Stimulated activated CD4-positive, alpha-beta T cell treated with anti-CD3 and anti-CD28 coated beads, Interleukin-1b, Interleukin-23, amount 100 ng/mL, for 1 hour (primary cell): ENCODE measurements at places on chromosomes 11 and 22.
A peak's percentile ranks its signal among the peaks of the same experiment; 100 is the strongest.

GRCh38 chr11:91158297-91158696, 935.4 kb upstream of the CHORDC1 start:
- DNase-seq = no peak

GRCh38 chr22:36455571-36456463, 25.6 kb downstream of the TXN2 start:
- DNase-seq = no peak

GRCh38 chr11:64369440-64370421, 10.8 kb downstream of the RPS6KA4 start:
- no peak for DNase-seq

GRCh38 chr11:115290893-115291292, 213.3 kb downstream of the CADM1 start:
- no peak for DNase-seq

- no peak for DNase-seq
These were observed 37.5 kb upstream of the HEPHL1 start for GRCh38 chr11:93983542-93984195.

DNA sequence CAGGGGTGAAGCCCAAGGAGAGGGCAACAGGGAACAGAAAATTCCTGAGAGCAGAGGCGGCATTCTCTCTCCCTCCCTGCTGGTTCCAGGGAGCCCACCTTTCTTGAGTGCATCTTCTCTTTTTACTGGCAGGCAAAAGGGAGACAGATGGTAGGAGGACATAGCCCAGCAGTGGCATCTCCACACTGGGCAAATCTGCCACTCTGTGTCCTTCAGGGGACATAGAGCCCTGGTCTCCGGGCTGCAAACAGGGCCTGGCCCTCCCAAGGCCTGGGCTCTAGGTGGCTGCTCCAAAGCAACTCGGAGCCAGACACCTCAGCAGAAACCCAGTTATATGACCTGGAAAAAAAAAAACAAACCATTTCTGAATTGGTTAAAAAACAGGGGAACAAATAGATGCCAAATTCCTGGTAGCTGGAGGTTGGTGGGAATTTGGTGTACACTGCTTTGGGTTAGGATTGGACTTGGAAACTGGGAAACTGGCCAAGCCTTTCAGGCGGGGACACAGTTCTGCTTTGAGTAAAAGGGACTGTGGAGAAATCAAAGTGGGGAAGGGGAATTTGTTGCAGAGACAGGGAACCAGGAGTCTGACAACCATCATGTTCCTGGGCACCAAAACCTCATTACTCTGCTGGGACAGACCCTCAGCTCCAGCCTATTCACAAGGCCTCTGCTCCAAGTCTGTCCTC, 23.6 kb upstream of the DKK3 start:
- DNase-seq = no peak

DNA sequence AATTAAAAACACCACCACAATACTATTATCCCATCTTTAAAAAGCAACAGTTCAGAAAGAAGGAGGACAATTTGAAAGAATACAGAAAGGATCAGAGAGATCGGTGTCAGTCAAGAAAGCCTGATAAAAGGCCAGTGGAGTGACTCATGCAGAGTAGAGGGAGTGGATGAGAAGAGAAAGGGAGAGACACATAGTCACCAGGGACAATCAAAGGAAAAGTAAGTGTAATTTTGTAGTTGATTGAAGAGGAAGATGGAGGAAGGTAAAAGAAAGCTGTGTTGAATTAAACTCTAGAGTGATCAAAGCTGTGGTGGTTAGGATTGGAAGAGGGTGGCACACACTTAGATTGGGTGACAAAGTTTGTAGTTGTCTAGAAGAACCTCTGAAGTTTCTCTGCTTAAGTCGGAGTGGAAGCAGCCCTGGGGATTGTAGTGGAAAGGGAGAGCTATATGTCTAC, 14.1 kb downstream of the SPECC1L start:
- no peak for DNase-seq

GRCh38 chr22:42906605-42907348, 49.7 kb upstream of the ARFGAP3 start:
- no peak for DNase-seq

GRCh38 chr22:35409783-35410662, 10.1 kb downstream of the MCM5 start:
- DNase-seq = no peak

DNA sequence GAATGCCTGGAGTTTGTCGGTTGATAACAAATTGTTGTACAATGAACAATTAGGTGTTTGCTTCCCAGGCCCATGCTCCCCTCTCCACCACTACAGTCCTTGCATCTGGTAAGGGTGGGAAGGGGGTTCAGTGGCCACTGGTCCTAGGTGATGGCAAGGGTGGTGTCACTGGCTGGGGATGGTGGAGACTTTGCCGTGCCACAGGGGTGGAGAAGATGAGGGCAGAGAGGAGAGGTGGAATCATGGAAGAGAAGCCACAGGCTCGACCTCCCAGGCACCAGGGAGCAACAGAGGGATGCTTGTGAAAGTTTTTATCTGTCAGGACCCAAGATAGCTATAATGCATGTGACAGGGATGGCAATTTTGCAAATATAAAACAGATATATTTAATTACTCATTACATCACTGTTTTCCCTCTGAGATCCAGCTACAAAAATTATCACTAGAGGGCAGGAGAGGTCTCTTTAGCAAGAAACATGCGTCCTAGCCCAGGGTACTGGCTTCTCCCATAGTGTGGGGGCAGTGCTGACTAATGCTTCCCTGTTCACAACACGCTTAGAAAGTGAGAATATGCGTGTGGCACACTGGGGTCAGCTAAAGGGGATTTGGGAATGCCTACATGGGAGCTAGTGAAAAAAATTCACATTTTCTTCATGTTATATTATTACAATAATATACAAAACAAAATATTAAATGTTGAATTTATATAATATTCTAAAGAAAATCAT, 49.0 kb upstream of the AMPD3 start:
- peak; percentile 9 for DNase-seq

GRCh38 chr11:93537049-93537448, 6.1 kb downstream of the SMCO4 start:
- DNase-seq = no peak

DNA sequence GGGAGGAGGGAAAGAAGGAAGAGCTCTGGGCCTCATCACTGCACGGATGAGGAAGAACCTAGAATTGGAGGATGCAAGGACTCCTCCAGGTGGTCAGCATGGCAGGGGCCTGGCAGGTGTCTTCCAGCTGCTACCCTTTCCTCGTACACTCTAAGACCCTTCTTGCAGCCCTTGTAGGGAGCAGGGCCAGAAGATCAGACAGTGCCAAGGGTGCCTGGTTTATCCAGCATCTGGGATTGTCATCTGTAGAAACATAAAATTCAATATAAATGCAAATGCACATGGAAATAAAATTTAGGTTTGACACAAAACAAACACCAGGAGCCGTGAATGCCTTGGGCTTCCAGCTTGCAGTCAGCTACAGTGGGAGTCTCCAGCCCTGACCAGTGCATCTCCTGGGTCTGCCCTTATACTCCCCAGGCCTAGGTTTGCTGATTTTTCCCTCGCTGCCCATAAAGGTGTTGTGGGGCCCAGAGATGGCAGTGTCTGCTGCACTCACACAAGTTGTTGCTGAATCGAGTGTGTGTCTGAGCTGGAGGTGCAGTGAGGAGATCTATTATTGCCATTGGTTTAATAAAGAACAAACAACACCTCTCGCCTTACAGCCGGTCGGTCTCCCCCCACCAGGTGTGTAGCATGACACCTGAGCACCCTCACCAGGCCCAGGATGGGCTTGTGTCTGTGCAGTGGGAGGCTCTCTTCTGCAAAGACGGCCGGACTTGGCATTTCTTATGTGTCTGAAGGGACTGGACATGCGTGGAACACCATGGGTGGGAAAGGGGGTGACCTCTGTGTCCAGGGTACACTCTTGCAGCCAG, 87.1 kb downstream of the BCR start:
- DNase-seq = no peak

- DNase-seq = no peak
These were observed 24.7 kb upstream of the BAIAP2L2 start for GRCh38 chr22:38135133-38135706.

GRCh38 chr11:134862587-134863195, 450.6 kb upstream of the B3GAT1 start:
- no peak for DNase-seq

DNA sequence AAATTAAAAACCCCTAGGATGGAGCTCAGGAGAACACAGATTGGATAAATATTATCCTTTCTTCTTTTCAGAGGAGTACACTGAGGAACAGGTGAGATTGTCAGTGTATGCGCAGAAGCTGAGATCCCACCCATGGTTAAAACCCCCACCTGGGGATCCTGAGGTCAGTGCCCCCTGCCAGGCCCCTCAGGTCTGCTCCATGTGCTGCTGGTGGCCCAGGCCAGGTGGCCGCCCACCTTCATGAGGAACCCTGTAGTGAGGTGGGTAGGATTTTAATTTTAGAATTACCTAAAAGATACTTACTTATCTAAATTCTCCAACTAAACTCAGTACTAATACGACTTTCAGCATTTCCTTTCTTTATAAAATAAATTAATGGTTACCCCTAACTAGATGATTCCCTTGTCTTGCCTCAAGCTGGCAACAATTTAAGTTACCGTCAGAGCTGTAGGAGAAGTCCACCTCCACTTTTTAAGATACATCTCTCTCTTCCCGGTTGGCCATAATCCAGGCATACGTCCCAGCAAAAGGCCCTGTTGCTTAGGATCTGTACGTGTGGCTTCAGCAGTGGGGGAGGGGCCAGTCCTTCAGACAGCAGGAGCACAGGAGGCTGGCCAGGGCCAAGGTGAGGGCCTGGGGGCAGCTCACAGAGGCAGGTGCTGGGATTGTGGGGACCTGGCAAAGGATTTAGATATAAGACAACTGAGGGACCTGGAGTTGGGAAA, 61.5 kb upstream of the PITPNB start:
- no peak for DNase-seq
